Effector CD4-positive, alpha-beta T cell (primary cell): ENCODE measurements at places on chromosomes 16 and 17.

GRCh38 chr17:54353789-54354525 is 531.2 kb downstream of the KIF2B start:
- DNase-seq = no peak

DNA sequence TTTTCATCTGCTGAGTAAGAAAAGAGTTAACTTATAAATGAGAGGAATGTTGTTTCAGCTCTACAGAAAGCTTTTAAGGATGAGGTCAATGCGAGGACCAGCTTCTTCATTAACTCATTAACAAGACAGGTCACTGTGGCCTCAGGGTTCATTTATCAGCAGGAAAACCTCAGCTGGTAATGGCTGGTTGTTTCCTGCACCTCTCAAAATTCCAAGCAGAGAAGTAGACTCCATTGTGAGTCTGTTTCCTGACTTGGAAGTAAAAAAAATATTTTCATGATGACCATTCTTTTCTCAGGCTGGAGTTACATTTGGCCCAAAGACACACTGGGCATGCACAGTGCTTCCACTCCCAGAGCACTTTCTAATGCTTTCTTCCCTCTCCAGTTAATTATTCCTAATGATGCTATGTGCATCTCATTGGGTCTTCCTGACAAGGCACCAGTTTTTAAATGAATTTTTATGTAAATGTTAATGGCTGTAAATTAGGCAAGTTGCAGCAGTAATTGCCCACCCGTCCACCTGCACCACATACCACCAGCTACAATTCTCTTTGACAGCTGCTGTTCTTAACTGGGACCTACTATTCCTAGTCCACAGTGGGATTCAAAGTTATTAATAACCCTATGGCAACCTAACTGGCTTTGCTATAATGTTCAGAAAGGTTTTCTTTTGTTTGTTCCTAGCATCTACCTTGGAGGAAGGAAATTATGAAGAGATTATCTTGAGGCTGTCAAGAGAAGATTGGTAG is 89.5 kb upstream of the BCAR1 start:
- DNase-seq = no peak

- DNase-seq = no peak
Measured at GRCh38 chr17:7266784-7267183, 4.5 kb upstream of the CLDN7 start.

DNA sequence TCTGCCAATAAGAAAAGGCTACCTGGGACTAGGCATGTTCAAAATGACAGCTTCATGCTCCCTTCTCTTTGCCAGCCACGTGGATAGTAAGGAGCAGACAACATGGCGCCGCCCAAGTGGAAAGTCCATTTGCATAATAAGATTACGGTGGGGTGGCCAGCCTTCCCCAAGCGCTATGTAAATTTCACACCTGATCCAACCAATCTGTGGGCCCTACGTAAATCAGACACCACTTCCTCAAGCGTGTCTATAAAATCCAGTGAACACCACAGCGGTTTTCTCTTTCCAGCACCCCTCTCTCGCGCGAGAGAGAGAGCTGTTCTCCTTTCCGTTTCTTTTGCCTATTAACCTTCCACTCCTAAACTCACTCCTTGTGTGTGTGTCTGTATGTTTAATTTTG is 140.3 kb upstream of the ERCC4 start:
- DNase-seq = no peak

DNA sequence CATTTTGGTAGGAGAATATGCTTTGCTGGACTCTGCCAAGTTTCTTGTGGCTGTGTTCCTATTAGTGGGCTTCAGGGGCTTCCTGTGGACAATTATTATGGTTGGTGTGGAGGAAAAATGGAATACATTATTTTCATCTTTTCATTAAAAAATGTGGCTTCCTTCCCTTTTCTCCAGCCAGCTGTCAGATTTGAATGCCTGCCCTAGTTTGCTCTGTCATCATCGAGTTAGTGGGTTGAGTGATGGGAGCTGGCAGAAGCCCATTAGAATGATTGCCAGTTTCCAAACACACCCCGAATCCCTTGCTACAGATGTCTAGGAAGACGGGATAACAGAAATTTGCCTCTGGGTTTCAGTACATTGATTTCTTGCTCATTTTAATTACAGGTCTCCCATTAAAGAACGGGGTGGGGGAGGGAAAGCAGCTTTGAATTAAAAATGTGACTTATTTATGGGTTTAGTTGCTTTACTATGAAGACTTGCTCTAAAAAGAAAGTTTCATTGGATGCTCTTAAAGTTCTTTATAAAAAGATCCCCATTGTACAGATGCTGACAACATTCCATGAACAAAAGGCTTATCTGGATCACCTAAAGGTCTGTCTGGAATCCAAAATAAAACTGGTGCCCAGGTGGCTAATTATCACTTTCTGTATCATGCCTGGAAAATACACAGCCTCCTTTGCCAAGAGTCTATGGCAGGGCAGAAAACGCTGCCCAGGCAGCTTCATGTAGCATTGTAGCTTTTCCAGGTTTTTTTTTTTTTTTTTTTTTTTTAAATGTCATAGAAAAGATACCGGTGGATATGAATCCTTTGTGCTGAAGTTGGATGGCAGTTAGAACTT is 103.6 kb downstream of the PRKCA start:
- no peak for DNase-seq

DNA sequence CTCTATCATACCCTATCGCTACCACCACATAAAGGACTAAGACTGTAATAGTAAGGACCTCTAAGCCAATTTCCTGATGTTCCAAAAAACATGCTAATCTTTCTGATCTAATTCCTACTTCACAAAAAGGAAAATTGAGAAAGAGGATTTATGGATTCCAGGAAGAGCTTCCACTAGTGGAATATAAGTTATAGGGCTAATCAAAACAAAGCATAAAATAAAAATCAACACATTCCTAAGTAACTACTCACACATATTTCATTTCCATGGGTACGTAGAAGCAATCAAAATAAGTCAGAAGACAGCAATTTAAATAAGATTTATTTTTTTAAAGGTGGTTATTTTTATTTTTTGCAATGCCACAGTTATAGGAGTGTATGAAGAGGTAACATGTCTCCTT is 12.4 kb downstream of the CCDC43 start:
- no peak for DNase-seq
